CD4-positive, CD25-positive, alpha-beta regulatory T cell (primary cell): ENCODE measurements at places on chromosomes 5 and 9. TPM values are rescaled to one million over a fixed set of nuclear protein-coding genes. Genes with fewer than 3 reads are reported as not detected.

- DNase-seq = no peak
- no peaks in the 10 kb centered on the region for H3K4me1 ChIP-seq
- H3K27me3 ChIP-seq = no peaks in the 10 kb centered on the region
- no peaks in the 10 kb centered on the region for H3K36me3 ChIP-seq
- no peak overlapping the region for H3K4me3 ChIP-seq
These were observed 173.0 kb downstream of the WDR70 start for GRCh38 chr5:37552161-37552560.

RASA1 gene
- total RNA-seq = 37.8 TPM

CRB2 gene
- not detected for total RNA-seq

DNA sequence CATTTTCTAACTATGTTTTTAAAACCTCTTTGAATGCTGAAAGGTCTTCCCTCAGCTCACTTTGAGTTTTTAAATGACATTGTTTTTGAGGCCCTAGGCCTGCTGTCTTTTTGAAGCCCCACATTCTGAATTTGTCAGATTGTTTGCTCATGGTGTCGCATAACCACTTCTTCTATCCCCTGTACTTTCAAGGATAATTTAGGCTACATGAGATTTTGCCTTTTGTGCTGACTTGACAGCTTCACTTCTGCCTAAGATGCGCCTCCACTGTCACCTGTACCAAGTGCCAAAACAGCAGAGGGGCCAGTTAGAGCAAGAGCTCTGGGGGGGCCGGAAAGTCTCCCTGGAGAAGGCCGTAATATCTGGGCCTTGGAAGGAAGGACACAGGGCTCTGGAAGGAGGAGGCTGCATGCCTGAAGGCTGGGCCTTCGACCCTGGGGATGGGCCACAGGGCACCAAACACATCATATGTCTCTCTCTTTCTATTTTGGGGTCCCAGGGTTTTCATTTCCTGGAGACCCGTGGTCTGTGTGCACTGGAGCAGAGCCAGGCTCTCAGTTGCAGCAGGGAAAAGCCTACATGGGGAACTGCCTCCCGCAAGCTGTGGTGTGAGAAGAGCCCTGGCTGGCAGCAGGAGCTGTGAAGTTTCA, 49.1 kb downstream of the NDST1 start:
- H3K27me3 ChIP-seq = no peaks in the 10 kb centered on the region
- no peak for DNase-seq
- H3K36me3 ChIP-seq = no peaks in the 10 kb centered on the region
- no peak overlapping the region for H3K27ac ChIP-seq
- H3K4me3 ChIP-seq = no peak overlapping the region
- peaks cover 3% of the 10 kb centered on the region for H3K4me1 ChIP-seq

DNA sequence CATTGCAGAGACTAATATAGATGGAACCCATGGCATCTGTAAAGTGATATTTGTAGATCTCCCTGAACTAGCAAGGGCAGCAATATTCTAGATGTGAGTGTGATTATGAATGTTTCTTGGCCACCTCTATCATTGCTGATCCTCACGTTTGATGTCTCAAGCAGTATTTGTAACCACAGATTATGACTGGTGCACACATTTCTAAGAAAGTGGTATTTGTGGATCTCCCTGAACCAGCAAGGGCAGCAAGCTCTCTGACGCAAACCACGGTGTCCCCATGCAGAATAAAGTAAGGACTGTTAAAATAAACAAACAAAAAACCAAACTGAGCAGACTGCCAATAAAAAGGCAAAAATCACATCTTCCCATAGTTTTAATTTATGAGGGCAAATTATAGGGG, 301.3 kb downstream of the CSNK1G3 start:
- DNase-seq = no peak
- H3K36me3 ChIP-seq = no peaks in the 10 kb centered on the region
- no peak overlapping the region for H3K4me3 ChIP-seq
- no peak overlapping the region for H3K27ac ChIP-seq

GABRA1 gene
- not detected for total RNA-seq
